ENCODE measurements at places on chromosomes 5 and 9.

GRCh38 chr5:1919750-1920149, 37.0 kb upstream of the IRX4 start:
- no peak overlapping the region for H3K4me3 ChIP-seq
- DNase-seq: no peak
- H3K36me3 ChIP-seq: no peaks in the 10 kb centered on the region
- no peaks in the 10 kb centered on the region for H3K27me3 ChIP-seq

DNA sequence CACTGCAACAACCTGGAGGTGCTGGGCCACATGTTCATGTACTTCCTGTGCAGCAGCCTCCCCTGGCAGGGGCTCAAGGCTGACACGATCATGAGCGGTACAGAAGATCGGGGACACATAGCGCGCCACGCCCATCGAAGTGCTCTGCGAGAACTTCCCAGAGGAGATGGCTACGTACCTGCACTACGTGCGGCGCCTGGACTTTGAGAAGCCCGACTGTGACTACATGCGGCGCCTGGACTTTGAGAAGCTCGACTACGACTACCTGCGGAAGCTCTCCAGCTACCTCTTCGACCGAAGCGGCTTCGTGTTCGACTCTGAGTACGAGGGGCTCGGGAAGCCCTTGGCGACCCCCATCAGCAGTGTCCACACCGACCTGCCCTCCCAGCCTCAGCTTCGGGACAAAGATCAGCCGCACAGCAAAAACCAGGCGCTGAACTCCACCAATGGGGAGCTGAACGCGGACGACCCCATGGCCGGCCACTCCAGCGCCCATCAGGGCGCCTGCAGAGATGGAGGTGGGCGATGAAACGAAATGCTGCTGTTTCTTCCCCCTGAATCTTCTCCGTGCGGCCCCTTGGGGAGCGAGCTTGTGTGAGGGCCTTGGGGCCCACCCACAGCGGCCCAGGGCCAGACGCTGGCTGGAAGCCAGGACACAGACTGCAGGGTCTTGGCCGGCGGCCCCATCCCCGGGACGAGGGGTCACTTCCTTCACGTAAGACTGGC, 56.5 kb downstream of the JAK2 start:
- no peaks in the 10 kb centered on the region for H3K4me1 ChIP-seq
- H3K27ac ChIP-seq: no peak overlapping the region
- H3K4me3 ChIP-seq: no peak overlapping the region

GRCh38 chr9:2624051-2624682, 2.6 kb downstream of the VLDLR start:
- no peak overlapping the region for H3K4me3 ChIP-seq
- no peak overlapping the region for H3K27ac ChIP-seq
- H3K27me3 ChIP-seq: peaks cover 13% of the 10 kb centered on the region
- no peaks in the 10 kb centered on the region for H3K36me3 ChIP-seq

DNA sequence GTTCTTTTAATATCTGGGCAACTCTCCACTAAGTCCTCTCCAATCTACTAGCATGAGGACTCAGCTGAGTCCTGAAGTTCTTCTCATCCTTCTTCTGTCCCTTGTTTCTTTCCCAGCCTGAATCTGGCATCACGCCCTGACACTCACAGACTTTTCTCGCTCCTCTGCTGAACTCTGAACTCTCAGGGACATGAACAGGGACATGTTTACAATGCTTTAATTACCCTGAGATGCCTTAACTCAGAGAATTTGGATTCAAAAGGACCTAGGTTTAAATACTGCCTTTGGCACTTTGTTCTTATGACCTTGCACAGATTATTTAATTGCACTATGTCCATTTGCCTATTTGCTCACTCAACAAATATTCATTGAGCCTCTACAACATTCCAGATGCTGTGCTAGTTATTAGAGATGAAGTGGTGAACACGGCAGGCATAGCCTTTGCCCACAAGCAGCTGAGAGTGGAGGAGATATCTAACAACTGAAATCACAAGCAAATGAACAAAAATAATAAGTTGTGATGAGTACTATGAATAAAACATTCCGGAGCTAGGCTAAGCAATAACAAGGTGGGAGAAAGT, 106.0 kb downstream of the ADRB2 start:
- DNase-seq: no peak
- H3K36me3 ChIP-seq: no peaks in the 10 kb centered on the region
- H3K4me3 ChIP-seq: no peak overlapping the region
- H3K27ac ChIP-seq: no peak overlapping the region

GRCh38 chr5:127400946-127401670, 110.5 kb downstream of the MEGF10 start:
- no peak overlapping the region for H3K4me3 ChIP-seq
- no peak for DNase-seq
- H3K27ac ChIP-seq: no peak overlapping the region
- H3K27me3 ChIP-seq: no peaks in the 10 kb centered on the region
- no peaks in the 10 kb centered on the region for H3K36me3 ChIP-seq
- H3K4me1 ChIP-seq: no peaks in the 10 kb centered on the region

- no peak for DNase-seq
- no peaks in the 10 kb centered on the region for H3K27me3 ChIP-seq
- no peak overlapping the region for H3K27ac ChIP-seq
- H3K4me3 ChIP-seq: no peak overlapping the region
- no peaks in the 10 kb centered on the region for H3K36me3 ChIP-seq
Measured at GRCh38 chr5:102700120-102700831, 54.8 kb upstream of the PAM start.

DNA sequence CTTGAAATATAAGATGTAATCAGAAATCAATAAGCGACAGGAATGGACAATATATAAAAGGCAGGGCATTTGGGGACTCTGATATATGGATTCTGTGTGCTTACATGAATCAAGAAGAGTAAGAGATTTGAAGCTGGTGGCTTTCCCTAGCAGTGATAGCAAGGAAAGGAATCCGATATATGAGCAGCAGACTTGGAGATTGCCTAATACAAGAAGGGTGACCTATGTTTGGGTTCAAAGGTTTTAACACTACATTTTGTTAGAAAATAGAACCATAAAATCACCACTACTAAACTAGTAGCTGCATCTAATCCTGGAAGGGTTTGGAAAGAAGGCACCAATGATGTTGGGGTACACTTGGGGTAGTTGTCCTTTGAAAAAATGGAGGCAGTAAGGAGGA, 2.4 kb upstream of the OR1L3 start:
- no peaks in the 10 kb centered on the region for H3K4me1 ChIP-seq
- no peaks in the 10 kb centered on the region for H3K36me3 ChIP-seq
- no peaks in the 10 kb centered on the region for H3K27me3 ChIP-seq
- no peak overlapping the region for H3K27ac ChIP-seq

- no peak for DNase-seq
- H3K4me1 ChIP-seq: peaks cover 15% of the 10 kb centered on the region
- H3K27ac ChIP-seq: peak overlapping the region; percentile 100
Measured at GRCh38 chr5:108749128-108749861, 1.6 kb downstream of the FER start.

DNA sequence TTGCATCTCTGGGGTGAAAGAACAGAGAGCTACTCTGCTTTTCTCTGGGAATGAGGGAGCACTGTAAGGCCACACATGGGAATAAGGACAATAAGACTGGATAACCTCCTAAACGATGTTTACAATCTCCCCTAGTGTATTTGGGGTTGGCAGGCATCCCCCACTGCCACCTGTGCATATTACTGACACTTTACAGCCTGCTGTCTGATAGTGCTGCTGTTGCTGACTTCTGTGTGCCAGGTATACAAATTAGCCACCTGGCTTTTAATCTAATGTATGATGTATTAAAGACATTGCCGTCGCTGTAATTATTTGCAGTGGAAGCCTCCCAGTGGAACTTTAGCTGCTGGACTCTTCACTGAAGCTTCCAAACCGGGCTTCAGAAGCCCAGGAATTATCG, 4.4 kb upstream of the SHISAL2B start:
- DNase-seq: no peak
- H3K4me3 ChIP-seq: no peak overlapping the region
- H3K27ac ChIP-seq: no peak overlapping the region

DNA sequence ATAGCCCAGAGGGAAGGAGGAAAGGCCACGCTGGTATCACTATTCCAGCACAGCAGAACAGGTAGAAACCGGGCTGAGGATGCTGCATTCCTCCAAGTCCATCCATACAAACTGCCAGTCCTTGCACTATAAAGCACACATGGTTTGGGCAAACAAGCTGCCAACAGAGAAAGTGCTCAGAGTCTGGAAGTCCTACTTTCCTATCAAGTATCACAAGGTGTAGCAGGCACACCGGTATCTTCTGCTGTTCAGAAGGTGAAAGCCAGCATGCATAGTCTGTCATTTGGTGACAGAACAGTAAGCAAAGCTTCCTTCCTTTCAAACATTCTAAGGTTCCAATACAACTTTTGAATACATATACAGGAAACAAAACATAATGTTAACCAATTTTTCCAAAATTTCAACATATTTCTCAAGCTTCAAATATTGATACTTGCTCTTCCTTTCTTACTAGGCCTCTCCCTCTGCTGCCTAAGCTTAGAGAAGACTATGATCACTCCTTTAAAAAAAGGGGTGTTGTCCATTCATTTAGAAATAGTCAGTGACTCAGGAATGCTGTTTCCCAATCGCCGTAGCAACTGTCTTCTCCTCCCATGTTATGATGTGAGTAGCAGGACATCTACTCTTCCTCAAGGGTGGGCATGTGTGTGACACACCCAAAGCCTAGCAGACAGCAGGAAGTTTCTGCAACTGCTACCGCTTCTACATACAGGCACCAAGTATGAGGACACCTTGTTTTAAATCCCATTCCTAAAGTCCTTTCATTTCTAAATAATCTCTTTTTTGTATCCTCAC, 14.7 kb downstream of the DIAPH1 start:
- no peak overlapping the region for H3K4me3 ChIP-seq
- peak; percentile 77 for DNase-seq

- no peak overlapping the region for H3K27ac ChIP-seq
- no peak for DNase-seq
- H3K36me3 ChIP-seq: no peaks in the 10 kb centered on the region
- no peaks in the 10 kb centered on the region for H3K27me3 ChIP-seq
Measured at GRCh38 chr9:72292874-72293607, 72.0 kb downstream of the ZFAND5 start.

GRCh38 chr5:150778517-150779396, at the start of gene SMIM3:
Gene SMIM3 (plus strand): TSS chr5:150778757. CDS start chr5:150795441, 16,684 bp downstream.
- peaks cover 54% of the 10 kb centered on the region for H3K4me1 ChIP-seq
- peaks cover 4% of the 10 kb centered on the region for H3K36me3 ChIP-seq
- H3K27ac ChIP-seq: peak within 1 kb of the TSS; percentile 75
- H3K4me3 ChIP-seq: peak within 1 kb of the TSS; percentile 72
- no peaks in the 10 kb centered on the region for H3K27me3 ChIP-seq
- DNase-seq: no peak

DNA sequence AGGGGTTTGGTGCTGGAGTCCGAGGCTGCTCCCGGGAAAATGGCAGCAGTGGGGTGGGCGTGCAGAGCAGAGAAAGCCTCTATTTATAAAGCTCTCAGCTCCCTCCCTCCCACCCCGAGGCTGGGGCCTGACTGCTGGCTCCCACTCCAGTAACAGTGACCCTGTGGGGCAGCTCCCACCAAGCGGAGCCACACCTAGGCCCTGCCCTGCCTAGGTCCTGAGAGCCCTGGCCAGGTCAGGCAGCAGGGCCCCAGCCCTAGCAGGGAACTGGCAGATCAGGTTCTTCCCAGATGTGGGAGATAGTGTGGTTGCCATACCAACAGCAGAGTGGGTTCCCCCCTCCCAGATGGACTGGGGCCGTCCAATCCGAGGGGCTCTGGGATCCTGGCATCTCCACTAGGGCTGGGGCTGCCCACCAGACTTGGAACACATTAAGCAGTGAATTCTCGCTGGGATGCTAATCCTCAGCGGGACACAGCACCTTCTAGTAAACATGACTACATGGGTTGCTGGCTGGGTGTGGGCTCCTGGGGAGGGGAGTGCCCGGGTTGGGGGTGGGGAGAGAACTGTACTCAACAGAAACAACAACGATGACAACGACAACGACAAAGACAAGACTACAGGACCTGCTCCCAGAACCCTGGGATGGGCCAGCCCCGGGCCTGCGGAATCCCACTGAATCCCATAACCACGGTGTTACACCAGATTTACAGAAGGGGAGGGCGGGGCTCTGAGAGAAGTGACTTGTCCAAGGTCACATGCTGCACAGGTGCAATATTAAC, 1.5 kb downstream of the SH3GLB2 start:
- H3K4me1 ChIP-seq: peaks cover 31% of the 10 kb centered on the region
- no peak overlapping the region for H3K27ac ChIP-seq
- H3K4me3 ChIP-seq: peak overlapping the region; percentile 55
- no peaks in the 10 kb centered on the region for H3K36me3 ChIP-seq

All from keratinocyte (primary cell).